HS-27A (cell line): ENCODE measurements at places on chromosomes 1 and 21.
A peak's percentile ranks its signal among the peaks of the same experiment; 100 is the strongest.

DNA sequence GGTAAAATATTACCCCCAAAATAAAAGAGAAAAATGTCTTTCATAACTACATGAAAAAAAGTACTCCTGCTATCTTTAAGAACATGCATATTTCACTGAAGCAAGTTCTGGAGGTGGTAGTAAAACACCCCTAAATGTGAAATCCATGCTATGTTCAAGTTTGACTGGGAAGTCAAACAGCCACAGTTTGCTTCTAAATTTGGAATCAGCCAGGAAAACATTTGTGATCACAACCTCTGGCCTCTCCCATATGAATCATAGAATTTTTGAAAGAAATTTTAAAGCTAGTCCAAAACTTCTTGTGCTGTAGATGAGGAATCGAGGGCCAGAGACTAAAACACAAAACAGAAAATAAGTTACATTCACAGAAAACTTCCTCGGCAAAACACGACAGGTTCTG is 6.6 kb downstream of the SORT1 start:
- DNase-seq = no peak

- DNase-seq = no peak
Measured at GRCh38 chr21:14099570-14099969, 111.2 kb downstream of the LIPI start.

GRCh38 chr1:234582681-234583301 is 27.2 kb downstream of the IRF2BP2 start:
- DNase-seq = no peak

- DNase-seq = no peak
Measured at GRCh38 chr1:35288761-35289160, 20.3 kb downstream of the ZMYM4 start.

DNA sequence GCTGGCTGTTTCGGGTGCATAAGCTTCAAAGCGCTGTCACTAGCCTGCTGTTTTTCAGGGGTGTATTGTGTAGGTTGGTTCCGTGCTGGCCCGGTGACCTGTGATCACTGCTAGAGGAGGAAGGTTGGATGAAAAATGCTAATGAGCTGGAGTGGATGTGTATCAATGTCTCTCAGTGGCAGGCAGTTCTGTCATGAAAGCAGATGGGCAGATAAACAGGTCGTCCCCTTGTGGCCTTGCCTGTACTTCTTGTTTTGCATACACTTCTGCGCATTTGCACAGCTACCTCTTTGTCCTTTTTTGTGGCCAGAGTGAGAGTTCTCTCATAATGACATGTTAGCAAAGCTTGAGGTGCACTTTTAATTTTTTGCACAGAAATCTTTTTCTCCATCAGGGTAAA is 2.9 kb downstream of the SELENON start:
- DNase-seq = no peak

- no peak for DNase-seq
Measured at GRCh38 chr1:11295905-11296304, 22.9 kb downstream of the UBIAD1 start.

DNA sequence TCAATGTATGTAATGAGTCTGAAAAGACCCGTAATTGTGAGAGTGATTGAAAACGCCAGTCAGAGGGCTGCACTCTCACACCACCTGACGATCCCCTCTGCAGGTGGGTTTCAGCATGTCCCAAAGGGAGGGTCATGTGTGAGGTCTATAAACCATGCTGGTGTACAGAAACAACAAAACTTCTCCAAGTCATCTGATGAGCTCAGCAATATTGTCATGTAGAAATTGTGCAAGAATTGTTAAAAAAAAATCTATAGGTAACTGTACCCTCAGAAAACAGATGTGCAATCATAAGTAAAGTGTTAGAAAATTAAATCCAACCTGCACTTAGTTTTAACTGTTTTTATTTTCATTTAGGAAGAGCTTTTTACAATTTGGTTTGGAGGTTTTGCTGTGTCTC is 152.5 kb downstream of the PCBP3 start:
- no peak for DNase-seq

DNA sequence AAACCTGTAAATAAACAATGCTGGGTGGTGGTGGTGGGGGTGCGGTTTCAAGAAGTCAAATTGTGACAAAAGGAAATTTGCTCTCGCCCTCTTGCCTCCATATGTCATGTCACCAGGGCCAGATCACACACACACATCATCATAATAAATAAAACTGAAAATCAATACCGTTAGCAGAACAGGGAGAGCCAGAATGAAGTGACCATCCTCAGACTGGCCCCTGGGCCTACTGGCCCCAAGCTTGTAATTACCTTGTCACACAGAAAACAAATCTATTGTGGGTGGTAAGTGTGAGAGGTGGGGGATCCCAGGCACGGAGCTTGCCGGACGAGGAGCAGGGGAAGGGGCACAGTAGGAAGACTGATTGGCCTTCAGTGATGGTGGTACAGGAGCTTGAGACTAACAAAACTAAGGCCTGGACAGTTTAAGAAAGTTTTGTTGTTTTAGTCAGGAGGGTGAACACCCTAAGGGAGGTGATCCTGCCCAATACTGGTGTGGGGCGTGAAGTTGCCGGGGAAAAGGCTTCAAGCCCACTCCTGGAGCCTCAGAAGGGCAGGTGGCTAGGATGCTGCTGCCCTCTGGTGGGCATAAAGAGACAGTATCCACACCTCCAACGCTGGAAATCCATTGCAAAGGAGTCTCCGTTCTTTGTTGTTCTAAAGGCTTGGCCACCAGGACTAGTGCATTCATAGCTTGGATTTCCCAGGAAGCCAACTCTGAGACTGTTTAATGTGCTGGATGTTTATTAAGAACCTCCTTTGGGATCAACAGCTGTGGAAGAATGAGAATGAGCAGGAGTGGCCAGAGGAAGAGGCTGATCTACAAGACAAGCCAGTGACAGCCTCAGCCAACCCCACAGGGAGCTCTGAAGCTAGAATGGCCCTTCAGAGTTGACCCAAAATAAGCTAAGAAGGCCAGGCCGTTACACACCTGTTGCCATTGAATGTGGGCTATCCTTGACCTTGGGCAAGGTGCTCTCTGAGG is 8.1 kb upstream of the C1orf216 start:
- DNase-seq = no peak

GRCh38 chr21:43985690-43986251 is 26.3 kb upstream of the TRAPPC10 start:
- DNase-seq = no peak

GRCh38 chr1:185960422-185961321 is 226.5 kb downstream of the HMCN1 start:
- no peak for DNase-seq

GRCh38 chr1:82587371-82587770 is 786.6 kb downstream of the ADGRL2 start:
- no peak for DNase-seq

- DNase-seq = no peak
Measured at GRCh38 chr1:70397013-70397412, 14.1 kb upstream of the CTH start.

- DNase-seq = no peak
Measured at GRCh38 chr21:29194342-29194741, 63.9 kb downstream of the MAP3K7CL start.

- no peak for DNase-seq
Measured at GRCh38 chr1:56509713-56510641, 69.4 kb downstream of the PLPP3 start.

DNA sequence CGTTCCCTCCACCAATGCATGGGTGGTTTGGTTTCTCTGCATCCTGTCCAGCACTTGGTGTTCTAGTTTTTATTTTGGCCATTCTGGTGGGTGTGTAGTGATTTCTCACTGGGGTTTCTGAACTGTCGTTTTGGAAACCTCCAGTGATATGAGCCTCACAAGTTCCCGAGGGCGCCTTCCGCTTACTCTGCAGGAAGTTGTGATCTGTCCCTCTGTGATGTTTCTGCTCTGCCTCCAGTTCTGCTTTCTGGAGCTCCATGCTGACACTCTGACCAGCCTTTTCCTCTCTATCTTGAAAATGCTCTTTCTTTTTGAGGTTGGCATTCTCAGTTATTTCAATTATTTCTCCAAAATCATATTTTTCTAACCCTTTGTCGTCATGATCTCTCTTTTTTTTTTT is 111.6 kb downstream of the PLD5 start:
- DNase-seq = no peak

- no peak for DNase-seq
Measured at GRCh38 chr1:112929979-112930378, 26.0 kb downstream of the SLC16A1 start.

DNA sequence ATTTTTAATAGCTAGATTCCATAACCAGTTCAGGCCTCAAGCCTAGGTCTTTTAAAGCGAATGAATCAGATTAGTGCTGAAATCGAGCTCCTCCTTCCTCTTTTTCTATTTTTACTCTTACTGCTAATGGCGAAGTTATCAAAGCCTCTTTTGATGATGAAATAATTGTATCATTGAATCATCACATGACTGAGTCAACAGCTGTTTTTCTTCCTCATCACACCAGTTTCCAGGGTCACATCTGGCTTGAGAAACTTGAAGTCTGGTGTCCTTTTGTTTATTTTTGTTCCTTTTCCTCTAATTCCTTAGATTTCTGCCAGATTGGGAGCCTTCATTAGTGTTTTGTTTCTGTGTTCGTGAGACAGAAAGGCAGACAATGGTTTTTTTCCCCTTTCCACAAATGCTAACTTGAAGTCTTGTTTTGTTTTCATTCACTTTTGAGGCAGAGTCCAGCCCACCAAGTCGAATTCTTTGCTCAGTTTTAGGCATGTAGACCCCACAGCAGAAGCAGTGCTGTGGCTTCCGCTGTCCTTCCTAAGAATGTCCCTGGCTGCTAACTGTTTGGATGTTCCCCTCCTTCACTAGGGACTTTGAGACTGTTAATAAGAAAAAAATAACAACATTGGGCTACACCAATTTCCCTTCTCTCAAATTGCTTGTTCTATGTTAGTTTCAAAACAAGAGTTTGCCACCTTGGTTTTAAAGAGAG is 51.9 kb upstream of the FMOD start:
- no peak for DNase-seq

DNA sequence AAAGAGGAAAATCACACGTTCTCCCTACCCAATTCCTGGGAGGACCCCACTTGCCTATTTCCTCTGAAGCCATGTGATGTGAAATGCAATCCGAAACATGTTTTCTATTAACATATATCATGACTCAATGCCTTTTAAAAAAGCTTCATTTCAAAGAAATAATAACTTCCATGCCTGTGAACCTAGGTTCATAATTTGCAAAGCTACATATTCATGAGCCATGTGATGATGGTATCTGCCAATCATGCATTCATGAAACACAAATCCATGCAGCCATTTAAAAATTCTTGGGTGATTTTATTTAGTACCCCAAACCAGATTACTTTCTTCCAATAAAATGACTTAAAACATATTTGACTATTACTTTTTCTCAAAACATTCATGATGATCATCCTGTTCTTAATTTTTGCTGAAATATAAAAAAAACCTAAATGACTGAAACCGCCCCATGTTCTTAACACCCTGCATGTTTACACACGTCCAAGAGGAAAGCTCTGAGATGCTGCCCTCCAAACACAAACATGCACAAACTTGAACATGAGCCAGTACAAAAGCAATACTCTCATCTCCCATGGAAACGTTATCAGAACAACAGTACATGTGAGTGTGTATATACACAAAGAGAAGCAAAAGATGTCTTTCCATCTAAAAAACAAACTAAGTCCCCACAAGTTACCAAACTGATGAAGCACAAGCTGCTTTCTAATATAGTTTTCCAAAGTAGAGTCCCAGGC is 140.1 kb downstream of the TGFBR3 start:
- DNase-seq = no peak

DNA sequence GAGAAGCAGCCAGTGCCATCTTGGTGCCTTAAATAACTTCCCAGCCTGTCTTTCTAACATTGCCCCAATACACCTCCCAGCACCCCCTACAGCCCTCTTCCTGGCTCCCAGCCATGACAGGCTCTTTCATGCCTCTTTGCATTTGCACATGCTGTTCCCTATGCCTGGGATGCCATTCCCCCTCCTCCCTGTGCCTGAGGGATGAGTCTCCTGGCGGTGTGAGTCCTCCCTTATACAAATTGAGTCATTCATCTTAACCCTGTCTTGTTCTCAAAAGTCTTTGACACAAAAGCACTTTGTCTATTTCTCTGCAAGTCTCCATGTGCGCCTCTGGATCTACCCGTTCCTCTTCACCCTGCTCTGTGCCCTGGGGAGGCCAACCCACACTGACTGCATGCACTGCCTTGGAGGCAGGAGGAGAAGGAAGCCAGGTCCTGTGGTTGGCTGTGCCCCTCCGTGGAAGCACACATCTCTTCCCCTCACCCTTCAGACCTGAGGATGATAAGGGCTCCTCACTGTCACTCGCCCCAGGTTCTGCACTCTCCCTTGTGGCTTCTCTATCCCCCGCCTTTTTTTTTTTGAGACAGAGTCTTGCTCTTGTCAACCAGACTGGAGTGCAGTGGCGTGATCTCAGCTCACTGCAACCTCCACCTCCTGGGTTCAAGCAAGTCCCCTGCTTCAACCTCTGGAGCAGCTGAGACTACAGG is 25.1 kb downstream of the CDCP2 start:
- DNase-seq = no peak

- no peak for DNase-seq
Measured at GRCh38 chr1:204868340-204868700, 2.3 kb upstream of the NFASC start.

DNA sequence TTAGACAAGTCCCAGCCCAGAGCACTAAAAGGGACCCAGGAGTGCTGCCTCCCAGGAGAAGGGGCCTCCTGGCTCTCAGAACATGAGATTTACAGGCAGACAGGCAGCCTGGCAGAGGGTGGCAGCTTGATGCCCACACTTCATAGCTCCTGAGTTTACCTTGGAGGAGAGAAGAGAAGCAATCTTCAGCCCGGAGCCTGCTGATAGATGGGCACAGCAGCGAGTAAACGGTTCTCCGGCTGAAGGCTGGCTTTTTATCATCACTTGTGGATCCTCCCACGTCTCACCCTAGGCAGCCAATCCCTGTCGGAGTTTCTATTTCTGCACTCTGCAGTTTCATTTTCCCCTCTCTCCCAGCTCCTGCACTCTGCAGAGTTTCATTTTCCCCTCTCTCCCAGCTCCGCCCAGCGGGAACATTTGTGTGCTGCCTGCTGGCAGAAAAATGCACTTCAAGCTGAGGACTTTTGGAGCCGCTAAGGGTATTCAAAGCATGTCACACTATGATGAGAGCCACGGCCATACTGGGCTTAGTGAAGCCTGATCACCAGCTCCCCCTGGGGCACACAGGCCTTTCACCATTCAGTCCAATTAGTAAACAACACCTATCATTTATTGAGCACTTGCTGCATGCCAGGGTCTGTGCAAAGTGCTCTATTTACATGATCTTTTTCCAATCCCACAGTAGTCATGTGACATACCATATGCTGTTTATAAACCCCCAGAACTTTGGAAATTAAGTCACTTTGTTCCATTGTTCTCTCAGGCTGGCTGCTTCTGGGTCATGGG is at the start of gene IFI6:
IFI6 (minus strand) TSS at position 229 of the 786 bp plus-strand sequence. CDS start 2,878 bp downstream, outside the sequence.
- peak; percentile 82 for DNase-seq

- no peak for DNase-seq
Measured at GRCh38 chr1:201305815-201306214, 22.5 kb downstream of the PKP1 start.

DNA sequence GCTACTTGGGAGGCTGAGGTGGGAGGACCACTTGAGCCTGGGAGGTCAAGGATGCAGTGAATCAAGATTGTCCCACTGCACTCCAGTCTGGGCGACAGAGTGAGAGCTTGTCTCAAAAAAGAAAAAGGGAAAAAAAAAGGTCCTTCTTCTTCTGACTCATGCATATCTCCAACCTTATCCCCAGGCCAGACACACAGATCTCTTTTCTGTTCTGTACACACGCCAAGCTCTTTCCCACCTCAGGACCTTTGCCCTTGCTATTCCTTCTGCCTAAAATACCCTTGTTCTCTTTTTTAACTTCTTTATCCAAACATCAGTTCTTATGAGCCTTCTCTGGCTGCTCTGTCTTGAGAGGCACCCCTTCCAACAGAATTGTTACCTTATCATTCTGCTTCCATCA is 22.1 kb downstream of the PLEKHO1 start:
- DNase-seq = no peak
